ENCODE measurements at places on chromosomes 1 and 21.
A peak's percentile ranks its signal among the peaks of the same experiment; 100 is the strongest.

DNA sequence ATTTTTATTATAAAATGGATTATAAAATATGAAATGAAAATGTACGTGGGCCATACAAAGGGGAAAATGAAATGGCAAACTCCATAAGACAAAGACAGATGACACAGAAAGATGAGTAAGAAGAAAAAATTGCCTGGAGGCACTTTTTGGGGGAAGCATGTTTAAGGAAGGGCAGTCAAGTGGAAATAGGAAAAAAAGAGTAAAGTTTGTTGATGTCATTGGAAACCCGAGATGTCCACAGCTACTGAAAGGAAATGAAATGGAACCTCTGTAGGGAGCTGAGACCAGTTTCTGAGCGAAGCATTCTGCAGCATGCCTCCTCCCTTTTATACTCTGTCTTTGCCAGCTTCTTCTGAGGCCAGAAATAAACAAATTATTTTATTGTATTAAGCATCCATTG is 203.4 kb upstream of the UBE2U start:
- no peaks in the 10 kb centered on the region for H3K36me3 ChIP-seq
- no peak overlapping the region for H3K4me3 ChIP-seq
- no peak overlapping the region for H3K27ac ChIP-seq

- no peaks in the 10 kb centered on the region for H3K27me3 ChIP-seq
- no peak overlapping the region for H3K27ac ChIP-seq
- no peak for DNase-seq
- no peaks in the 10 kb centered on the region for H3K4me1 ChIP-seq
Observed at GRCh38 chr1:185931438-185931837, 197.2 kb downstream of the HMCN1 start.

- H3K27ac ChIP-seq: peak overlapping the region; percentile 52
- DNase-seq: no peak
- no peaks in the 10 kb centered on the region for H3K27me3 ChIP-seq
- H3K4me3 ChIP-seq: no peak overlapping the region
Observed at GRCh38 chr1:203733009-203733863, 31.7 kb upstream of the LAX1 start.

GRCh38 chr21:28932717-28933116 is 60.0 kb downstream of the LTN1 start:
- H3K27me3 ChIP-seq: no peaks in the 10 kb centered on the region
- H3K4me3 ChIP-seq: no peak overlapping the region
- H3K27ac ChIP-seq: no peak overlapping the region

DNA sequence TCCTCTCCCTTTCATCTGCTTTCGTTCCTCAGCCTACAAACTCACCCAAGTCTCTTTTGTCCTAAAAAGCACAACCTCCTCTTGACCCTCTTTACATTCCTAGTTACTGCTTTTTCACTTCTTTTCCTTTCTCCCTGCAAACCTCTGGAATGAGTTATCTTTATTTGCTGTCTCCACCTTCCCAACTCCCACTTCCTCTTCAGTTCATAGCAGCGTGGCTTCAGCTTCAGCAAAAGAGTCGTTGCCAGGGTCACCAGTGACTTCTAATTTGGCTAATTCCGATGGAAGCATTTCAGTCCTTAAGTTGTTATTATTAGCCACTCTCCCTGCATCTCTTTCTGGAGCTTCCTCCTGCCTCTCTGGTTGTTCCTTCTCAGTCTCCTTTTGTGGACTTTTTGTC is 6.2 kb upstream of the TMEM54 start:
- no peak overlapping the region for H3K27ac ChIP-seq
- no peaks in the 10 kb centered on the region for H3K4me1 ChIP-seq
- H3K27me3 ChIP-seq: peaks cover 9% of the 10 kb centered on the region
- H3K4me3 ChIP-seq: no peak overlapping the region
